HFF-Myc (cell line): ENCODE measurements at places on chromosomes 3 and 15.
A peak's percentile ranks its signal among the peaks of the same experiment; 100 is the strongest.

GRCh38 chr15:27686369-27686768 lies 412.7 kb downstream of the OCA2 start:
- no peak for DNase-seq

DNA sequence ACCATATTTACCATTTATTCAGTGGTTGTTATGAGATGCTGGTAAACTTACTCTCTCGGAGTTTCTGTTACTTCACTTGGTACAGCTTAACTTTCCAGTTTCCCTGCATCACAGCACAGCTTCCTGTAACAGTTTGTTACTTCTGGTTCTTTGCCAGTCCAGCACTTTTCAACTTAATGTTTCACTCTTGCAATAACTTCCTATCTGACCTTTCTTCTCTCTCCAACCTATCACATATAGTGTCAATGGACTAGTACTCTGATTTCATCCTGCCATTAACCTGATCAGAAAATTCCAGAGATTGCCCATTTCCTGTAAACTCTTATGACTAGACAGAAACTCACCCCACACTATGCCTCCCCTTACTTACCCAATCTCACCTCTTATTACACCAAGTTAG lies 3.9 kb upstream of the ATP11B start:
- DNase-seq, result no peak

DNA sequence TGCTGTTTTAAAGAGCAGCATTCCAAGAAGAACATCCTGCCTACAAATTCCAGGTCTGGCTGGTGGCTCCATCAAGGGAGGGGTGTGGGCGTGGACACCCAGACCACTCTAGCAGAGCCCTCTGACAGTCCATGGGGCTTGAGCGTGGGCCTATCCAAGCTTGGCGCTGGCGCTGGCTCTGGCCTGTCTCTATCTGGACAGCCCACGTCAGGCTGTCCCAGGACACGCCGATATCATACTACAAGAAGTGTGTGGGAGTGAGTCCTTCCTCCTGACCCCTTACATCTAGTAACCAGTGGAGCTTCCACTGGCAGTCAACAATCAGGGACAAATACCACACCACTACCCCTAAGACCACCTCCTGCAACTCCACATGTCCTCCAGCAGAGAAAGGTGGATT lies 17.1 kb upstream of the DUSP7 start:
- no peak for DNase-seq

DNA sequence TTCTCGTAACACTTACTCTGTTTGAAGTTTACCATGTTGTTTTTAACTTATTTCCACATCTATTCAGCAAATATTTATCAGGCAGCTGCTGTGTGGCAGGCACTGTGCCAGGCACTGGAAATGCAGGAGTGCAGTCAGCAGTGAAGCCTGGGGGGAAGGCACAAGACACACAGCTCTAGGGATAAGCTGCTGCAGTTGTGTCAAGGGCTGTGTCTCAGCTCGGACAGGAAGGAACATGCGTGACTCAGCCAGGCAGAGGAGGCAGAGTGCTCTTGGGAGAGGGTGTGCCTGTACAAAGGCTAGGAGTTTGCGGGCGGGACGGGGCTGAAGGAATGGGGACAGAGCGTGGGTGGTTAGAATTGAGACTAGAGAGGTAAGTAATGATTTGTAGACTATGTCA lies 24.7 kb downstream of the LYSMD4 start:
- peak; percentile 81 for DNase-seq

DNA sequence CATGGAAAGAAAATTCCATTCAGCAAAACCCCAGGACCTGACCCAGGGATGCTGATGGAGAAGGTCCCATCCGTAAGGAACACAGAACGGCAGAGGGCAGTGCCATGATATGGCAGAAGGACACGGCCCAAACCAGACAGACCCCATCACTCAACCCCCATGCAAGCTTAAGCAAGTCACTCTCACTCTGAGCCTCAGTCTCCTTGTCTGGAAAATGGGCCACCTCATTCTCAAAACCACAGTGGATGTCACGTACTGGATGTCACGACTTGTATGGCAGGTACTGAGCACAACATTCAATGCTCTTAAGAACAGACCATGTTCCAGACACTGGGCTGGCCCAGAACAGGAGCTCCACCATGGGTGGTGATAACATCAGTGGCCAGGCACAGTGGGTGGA lies 90.4 kb downstream of the NUP210 start:
- no peak for DNase-seq

- DNase-seq, result no peak
Measured at GRCh38 chr3:110731148-110731547, 340.5 kb upstream of the NECTIN3 start.

GRCh38 chr3:129594409-129594808 lies 12.1 kb downstream of the PLXND1 start:
- no peak for DNase-seq

GRCh38 chr3:188272481-188273372 lies 118.8 kb downstream of the LPP start:
- peak; percentile 64 for DNase-seq

- DNase-seq, result no peak
Measured at GRCh38 chr3:132660811-132661070, 612 bp downstream of the UBA5 start.

DNA sequence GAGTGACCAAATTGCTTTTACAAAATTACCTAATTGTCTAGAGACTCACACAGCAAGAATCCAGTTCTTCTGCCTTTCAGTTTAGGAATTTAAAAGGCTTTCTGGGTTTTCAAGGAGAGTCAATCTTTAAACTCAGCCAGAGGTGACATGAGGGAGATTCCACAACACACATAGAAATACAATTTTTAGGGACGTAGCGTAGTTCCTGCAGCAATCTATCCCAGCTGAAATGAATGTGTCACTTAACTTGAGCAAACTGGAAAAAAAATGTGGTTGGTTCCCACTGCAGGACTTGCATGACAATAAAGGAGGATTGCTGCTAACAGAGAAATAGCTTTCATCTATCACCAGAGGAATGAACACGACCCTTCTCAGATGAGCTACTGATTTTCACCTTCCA lies 269.7 kb downstream of the OTOL1 start:
- DNase-seq, result no peak

DNA sequence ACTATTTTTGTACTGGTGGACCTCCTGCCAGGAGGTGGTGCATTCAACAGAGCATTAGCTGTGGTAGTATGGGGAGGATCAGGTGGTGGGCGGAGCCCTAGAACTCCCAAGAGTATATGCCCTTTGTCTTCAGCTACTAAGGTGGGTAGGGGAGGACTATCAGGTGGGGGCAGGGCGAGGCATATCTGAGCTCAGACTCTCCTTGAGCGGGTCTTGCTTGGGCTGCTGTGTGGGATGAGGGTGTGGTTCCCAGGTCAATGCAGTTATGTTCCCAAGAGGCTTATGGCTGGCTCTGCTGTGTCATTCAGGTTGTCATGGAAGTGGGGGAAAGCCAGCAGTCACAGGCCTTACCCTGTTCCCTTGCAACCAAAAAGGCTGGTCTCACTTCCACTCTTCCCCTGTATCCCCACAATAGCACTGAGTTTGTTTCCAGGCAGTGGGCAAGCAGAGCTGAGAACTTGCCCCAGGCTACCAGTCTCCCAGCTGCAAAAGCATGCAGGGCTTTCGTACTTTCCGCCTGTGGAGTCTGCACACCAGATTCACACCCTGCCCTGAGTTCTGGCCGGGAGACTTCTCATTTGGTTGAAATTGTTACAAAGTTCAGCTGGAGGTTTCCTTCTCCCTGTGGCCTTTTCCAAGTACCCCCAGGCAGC lies 93.7 kb upstream of the DPPA4 start:
- DNase-seq, result no peak

GRCh38 chr3:65758876-65759598 lies 279.7 kb downstream of the MAGI1 start:
- DNase-seq, result no peak

DNA sequence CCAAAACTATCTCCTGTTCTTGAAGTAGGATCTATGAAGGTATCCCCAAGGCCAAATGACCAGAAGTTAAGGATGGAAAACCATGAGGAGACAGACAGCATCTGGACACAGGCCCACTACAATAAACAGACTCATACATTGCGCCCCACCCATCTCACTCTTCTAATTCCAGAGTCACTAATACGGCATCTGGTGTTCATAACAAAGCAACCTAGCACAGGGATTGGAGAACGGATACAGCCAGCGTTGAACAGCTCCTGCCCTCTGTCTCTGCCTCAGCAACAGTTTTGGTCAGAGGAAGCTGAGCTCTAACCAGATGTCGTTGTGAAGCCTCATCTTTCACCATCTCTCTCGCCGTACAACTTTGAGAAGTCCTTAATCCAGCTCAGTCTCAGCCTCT lies 44.5 kb upstream of the CCDC80 start:
- peak; percentile 98 for DNase-seq

- DNase-seq, result no peak
Measured at GRCh38 chr15:57302640-57303257, 73.6 kb upstream of the CGNL1 start.

- DNase-seq, result no peak
Measured at GRCh38 chr3:172293093-172293492, 155.2 kb downstream of the GHSR start.

DNA sequence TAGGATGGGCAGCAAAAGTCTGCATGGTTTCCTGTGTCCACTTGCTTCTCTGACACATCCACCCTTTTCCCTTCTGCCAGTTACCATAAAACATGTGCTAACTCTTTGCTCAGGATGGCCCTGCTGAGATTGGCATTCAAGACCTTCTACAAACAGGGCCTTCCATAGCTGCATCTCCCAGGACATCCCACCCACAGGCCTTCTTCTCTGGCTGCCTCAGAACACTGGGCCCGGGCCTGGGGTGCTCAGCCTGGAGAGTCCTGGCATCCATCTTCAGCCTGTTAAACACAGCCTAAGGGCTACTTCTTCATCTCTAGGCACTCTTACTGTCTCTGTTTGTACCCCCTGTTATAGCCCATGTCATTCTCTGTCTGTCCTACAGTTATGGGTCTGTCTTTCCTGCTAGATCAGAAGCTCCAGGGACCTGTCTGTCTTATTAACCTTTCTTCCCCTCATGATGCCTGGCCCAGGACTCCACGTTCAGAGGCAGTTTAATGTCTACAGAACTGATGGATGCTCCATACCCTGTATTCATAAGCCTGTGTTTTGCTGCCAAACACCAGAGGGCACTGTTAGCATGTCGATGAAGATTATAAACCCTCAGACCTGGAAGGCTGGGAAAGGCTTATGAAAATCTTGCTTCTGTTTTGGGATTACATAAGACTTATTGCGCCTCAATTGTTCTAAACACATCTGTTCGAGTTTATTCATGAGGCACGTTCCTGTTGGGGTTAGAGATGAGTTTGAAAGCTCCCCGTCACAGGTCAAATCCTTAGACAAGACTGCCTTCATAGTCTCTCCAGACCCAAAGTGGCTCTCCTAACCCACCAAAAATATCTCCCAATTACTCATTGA lies 16.5 kb downstream of the SEMA3G start:
- peak; percentile 66 for DNase-seq

DNA sequence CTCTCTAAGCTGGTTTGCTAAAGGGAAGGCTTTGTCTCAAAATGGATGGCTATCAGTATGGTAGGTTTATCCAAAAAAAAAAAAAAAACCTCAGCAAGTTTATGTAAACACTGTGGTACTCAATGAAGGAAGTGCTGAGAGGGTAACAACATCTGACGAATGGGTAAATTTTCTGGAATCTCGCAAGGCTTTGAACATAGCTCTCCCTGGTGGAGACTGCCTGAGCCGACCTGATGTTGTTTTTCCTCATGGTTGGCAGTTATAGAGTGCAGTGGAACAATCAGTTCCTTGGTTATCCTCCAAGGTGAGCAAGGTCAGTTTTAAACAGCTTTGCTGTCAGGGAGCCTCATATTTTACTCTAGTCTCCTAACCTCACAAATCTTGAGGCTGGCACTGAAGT lies 94.6 kb downstream of the ZPLD1 start:
- no peak for DNase-seq

- no peak for DNase-seq
Measured at GRCh38 chr15:49814709-49815108, 193.9 kb downstream of the DTWD1 start.

DNA sequence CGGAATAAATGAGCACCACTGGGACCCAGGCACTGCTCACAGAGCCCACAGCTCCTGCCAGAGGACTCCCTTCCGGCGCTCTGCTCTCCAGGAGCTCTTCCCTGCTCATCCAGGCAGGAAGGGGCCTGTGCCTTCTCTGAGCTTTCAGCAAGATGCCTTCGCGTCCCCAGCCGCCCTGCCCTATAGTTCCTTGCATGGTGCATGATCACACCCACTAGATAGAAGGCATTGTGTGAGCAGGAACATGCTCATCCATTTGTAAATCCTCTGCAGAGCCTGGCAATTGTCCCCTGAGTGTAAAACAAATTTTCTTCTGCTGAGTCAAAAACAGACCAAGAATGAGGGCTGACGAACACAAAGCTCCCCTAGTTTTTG lies 181.6 kb downstream of the MEGF11 start:
- no peak for DNase-seq

- DNase-seq, result no peak
Measured at GRCh38 chr3:20160230-20160629, 25.8 kb downstream of the SGO1 start.

GRCh38 chr15:83977992-83978391 lies 257.6 kb upstream of the GOLGA6L4 start:
- no peak for DNase-seq

DNA sequence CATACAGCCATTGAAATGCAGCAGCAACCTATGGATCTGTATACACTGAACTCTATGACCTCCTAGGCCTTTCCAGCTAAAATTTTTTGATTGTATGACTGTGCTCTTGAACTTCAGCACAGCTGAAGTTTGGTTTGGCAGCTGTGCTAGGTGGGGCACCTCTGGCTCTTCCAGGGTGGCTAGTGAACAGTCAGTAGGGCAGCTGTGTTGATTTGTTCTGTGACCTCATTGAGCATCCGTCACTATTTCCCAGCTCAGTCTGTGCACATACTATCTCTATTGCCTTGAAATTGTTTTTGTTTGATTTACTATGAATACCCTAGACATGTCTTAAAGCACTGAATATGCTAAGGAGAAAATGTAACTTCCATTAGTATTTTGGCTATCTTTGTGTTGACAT lies 363.2 kb upstream of the NAALADL2 start:
- DNase-seq, result no peak

DNA sequence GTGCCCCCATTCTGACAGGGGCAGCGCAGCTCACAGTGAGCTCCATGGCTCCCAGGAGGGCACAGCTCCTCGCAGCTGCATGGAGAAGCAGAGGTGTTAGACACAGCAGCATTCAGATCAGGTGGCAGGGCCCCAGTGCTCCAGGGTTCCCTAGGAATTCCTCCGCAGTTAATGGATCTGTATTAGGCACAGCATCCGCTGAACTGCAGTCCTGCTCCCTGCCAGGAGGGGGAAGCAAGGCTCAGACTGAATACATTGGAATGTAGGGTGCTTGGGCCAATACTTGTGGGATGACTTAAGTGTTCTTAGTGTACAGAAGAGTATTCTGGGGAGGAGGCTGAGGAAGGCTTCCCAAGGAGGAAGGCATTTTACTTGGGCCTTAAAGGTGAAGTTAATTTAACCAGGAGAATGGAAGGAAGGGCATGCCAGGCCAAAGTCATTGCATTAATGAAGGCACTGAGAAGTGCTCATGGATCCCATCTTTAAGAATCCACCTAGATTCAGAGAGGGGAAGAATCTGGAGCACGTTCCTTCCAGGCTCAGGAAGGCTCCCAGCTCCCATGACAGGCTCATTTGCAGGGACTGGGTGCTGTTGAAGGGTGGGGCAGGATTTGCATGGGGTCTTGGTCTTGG lies 111.6 kb downstream of the RAB11A start:
- DNase-seq, result peak; percentile 36
